Stimulated activated CD4-positive, alpha-beta T cell treated with anti-CD3 and anti-CD28 coated beads, Interleukin-12 subunit alpha, Interleukin-12 subunit beta, amount 100 ng/mL, for 48 hours (primary cell): ENCODE measurements at places on chromosomes 2 and 18.

DNA sequence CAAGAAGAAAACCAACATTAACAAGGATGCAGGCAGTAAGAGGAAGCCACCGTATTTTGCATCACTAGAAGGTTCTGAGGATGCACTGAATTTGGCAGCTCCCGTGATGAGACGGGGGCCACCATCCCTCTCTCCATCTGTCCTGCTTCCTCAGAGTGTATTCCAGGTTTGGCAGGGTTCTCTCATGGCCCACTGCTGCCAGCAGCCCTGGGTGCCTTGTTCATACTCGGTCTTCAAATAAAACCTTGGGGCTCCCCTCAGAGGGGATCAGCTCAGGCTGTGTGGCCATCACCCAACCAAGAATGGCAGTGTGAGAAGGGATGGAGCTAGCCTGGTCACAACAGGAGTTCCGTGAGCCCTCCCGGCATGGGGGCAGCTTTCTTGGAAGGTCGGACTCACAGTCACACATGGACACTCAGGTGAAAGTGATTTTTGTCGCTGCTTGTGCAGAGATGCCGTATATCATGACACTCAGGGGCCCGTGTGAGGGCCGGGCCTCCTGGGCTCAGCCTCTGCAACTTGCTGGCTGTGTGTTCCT is 12.8 kb upstream of the MBP start:
- DNase-seq, result no peak

DNA sequence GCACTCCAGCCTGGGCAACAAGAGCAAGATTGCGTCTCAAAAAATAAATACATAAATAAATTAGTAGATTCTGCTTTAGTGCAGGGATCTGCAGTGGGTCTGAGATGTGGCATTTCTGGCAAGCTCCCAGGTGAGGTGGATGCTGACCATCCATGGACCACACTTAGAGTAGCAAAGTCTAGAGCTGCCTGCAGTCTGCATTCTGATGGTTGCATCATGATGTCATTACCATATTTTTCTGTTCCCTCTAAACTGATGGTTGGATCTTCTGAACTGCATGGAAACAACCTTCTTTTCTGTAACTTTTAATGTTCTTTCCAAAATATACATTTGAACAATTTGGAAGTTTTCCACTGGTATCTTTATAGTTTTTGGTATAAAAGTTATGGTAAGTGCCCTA is 42.9 kb downstream of the MYL12B start:
- DNase-seq, result no peak

DNA sequence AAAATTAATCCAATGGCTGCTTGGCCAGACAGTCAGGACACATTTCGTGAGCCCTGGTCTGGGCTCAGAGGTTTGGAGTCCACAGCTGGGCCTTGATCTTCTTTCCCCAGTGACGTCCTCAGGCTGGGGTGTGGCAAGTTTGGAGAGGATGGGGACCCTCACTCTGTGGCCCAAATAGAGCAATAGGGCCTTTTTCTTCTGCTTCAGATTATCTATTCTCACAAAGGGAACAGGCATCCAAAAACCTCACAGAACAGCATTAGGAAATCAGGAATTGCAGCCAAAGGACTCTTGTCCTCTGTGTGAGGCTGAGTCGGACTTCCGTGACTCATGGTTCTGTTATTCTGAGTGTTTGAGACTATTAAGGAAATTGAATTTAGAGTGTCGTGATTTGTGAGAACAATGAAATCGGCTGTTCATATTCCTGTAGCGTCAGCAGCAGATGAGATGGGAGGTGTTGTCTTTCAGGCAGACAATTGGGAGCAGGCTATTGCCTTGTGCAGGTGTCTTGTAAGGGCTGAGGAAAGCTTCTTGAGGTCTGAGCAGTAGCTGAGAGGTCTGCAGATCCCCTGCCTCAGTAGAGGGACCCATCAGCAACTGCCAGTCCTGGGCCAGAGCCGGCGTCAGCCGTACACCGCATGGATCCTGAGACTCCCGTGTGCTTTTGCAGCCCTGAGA is 113.8 kb downstream of the SH3RF3 start:
- no peak for DNase-seq

GRCh38 chr2:47819834-47820233 is 36.9 kb downstream of the MSH6 start:
- DNase-seq, result no peak

DNA sequence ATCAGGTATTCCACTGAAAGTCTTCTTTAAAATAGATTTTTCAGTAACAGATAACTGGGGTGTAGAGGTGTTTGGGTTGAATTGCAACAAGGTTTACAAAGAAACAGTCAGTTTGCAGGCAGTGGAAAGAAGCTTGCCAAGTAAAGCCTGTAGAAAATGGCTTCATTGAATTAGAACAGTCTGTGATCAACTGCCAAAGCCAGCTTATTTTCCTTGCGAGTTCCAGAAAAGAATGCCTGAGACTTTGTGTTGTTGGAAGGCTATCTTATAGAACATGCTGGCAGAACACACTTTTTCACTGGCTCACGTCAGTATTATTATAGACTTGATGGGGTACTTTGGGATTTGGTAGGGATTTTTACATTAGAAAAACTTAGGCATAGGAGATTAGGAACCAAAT is 601.0 kb downstream of the XIRP2 start:
- DNase-seq, result no peak

GRCh38 chr18:52395146-52395852 is 55.3 kb downstream of the DCC start:
- DNase-seq, result no peak

DNA sequence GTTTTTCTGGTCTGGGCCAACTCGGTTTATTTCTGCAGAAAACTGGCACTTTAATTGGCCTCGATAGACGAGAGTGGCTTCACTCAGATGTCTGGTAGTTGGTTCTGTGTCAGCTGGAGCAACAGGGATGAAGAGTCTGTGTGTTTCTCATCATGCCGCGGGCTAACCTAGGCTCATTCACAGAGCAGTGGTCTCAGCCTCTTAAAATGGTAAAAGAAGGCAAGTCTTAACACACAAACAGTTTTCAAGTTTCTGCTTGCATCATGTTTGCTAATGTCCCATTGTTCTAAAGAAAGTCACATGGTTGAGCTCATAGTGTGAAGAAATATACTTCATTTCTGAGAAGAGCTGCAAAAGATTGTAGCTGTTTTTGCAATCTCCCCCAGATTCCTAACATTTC is 37.5 kb upstream of the ANXA4 start:
- no peak for DNase-seq
